ENCODE measurements at places on chromosomes 1 and 21.

GRCh38 chr1:221740993-221741702 lies 741 bp downstream of the DUSP10 start:
- DNase-seq, result no peak

GRCh38 chr1:164774413-164774812 lies 215.4 kb downstream of the PBX1 start:
- DNase-seq, result no peak

DNA sequence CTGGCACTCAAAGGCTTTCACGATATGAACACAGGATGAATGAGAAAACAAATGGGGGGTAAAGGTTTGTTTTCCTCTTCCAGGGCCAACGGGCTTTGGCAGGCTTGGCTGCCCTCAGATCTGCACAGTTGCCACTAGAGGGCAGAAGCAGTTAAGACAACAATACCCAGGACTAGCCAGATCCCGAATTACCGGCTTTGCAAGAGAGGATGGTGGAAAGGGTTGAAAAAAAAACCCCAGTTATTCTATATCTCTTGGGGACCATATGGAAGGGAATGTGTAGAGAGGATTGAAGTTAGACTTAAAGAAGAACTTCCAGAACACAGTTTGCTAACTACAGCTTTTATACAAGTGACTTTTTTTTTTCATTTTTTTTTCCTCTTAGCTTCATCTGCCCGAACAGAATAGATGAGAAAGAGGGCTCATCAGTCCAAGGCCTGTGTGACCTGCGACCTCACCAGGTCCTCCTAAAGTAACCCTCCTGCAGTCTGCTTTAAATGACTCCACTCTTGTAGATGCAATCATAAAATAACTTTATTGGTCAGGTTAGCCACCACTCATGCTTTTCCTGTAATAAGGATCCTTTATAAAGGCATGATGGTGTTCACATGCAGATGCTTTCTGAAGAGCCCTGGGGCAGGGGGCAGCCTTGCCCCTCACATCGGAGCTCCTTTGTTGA lies 10.7 kb downstream of the FMOD start:
- no peak for DNase-seq

- no peak for DNase-seq
Measured at GRCh38 chr1:1777583-1777899, 729 bp downstream of the NADK start.

DNA sequence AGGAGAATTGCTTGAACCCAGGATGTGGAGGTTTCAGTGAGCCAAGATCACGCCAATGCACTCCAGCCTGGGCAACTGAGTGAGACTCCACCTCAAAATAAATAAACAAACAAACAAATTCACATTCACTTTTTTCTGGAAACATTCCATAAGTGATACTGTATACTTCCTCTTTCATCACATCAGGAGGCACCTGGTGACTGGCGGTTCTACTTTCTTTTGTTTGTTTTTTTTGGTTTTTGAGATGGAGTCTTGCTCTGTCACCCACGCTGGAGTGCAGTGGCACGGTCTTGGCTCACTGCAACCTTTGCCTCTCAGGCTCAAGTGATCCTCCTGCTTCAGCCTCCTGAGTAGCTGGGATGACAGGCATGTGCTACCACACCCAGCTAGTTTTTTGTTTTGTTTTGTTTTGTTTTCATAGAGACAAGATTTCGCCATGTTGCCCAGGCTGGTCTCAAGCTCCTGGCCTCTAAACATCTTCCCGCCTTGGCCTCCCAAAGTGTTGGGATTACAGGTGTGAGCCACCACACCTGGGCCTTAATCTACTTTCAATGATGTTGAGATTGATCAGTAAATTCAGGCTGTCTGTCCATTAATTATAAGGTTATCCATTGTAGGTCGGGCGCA lies 10.7 kb downstream of the HAPLN2 start:
- DNase-seq, result no peak

- DNase-seq, result no peak
Measured at GRCh38 chr1:64848803-64849202, 103.9 kb downstream of the RAVER2 start.

- DNase-seq, result no peak
Measured at GRCh38 chr1:29643281-29643680, 407.0 kb downstream of the PTPRU start.

- DNase-seq, result no peak
Measured at GRCh38 chr1:208465786-208466590, 221.8 kb upstream of the PLXNA2 start.

DNA sequence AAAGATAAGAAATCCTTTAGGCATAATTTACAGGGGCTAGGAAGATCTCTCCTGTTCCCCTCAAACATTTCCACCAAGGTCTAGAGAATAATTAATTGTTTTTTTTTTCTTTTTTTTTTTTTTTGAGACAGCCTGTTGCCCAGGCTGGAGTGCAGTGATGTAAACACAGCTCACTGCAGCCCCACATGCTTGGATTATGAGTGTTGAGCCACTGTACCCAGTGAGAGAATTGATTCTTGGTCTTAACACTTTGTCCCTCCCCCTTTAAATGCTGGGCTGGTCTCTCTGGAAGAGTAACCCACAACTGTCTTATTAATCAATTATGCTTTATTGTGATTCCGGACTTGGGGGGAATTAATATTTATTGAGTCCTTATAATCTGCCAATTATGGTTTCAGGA lies 33.4 kb downstream of the ATF3 start:
- DNase-seq, result no peak

GRCh38 chr1:67735806-67736627 lies 51.0 kb downstream of the GADD45A start:
- peak; percentile 73 for DNase-seq

- DNase-seq, result no peak
Measured at GRCh38 chr1:115982400-115982799, 6.1 kb downstream of the SLC22A15 start.

GRCh38 chr1:110348771-110349170 lies 9.6 kb downstream of the RBM15 start:
- DNase-seq, result no peak

- no peak for DNase-seq
Measured at GRCh38 chr21:41048623-41049022, 119.3 kb upstream of the BACE2 start.

DNA sequence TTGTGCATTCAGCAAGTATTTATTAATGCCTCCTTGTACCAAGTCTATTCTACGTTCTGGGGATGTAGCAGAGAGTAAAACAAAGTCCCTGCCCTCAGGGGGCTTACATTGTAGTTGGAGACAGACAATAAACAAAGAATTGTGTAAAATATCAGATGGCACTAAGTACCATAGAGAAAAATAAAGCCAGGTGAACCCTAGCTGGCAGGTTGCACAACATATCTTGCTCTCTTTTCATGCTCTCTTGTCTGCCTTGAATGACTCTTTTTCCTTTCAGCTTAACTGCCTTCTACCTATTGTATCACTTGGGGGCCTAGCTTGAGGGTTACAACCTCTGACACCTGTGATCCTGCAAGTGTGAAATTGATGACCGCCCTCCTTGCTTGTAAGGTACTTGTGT lies 20.7 kb upstream of the FASLG start:
- no peak for DNase-seq

DNA sequence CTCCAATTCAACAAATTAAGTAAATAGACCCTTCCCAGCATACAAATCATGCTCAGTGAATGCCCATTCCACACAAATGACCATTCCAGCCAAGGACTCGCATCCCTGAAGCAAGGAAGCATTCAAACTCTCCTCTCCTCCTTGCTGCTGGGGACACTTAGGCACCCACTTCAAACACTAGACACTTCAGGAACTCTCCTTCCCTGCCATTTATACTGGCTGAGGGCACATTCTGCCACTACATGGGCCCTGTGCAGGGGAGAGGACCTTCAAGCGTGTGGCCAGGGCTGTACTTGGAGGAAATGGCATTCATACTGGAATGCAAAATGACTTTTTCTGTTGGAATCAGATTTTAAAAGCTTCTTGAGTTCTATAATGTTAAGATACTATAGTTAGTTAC lies 22.3 kb downstream of the GJA5 start:
- no peak for DNase-seq

DNA sequence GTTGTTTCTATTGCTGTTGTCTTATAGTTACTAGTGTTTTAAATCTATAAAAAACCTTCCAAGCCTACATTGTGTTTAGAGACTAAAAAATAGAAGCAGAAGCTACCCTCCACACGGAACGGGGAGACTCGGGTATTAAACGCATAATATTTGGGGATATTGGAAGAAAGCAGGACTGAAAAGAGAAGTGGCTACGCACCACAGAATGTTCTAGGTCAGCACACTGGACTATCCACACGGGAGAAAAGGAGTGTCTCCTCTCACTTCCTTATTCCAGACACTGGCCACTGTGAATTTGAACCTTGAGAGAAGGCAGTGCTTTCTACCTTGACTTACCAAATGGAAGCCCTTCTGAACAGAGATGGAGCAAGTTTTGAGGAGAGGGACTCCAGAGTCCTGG lies 1.0 kb upstream of the OR10J4 start:
- DNase-seq, result no peak

- peak; percentile 81 for DNase-seq
Measured at GRCh38 chr1:164602480-164603093, 43.6 kb downstream of the PBX1 start.

- DNase-seq, result no peak
Measured at GRCh38 chr1:58754683-58755467, 29.0 kb downstream of the JUN start.

GRCh38 chr1:59146651-59147358 lies 150.1 kb upstream of the FGGY start:
- DNase-seq, result no peak

DNA sequence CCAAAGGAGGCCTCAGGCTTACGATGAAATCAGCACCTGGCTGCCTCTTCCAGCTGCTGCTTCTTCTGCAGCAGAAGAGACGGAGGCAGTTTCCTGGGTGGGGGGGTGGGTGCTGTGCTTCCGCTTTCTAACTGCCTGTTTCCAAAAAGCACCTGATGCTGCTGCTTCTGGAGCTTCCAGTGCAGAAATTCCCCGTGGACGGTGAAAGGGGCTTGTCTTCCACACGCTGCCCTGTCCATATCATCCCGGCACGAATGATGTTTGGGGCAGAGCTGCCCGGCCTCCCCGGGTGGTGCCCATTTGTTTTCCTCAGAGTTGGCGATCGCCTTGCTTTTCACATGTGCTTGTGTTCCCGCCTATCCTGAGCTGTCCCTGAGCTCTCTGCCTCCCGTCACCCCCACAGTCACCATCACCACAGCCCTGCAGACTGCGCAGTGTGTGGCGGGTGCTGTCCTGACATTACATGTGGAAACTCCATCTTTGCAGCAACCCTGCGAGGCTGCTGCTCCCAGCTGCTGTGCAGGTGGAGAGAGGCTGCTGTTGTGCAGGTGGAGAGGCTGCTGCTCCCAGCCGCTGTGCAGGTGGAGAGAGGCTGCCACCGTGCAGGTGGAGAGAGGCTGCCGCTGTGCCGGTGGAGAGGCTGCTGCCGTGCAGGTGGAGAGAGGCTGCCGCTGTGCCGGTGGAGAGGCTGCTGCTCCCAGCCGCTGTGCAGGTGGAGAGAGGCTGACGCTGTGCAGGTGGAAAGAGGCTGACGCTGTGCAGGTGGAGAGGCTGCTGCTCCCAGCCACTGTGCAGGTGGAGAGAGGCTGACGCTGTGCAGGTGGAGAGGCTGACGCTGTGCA lies 1.8 kb downstream of the TTLL10 start:
- DNase-seq, result no peak

- DNase-seq, result no peak
Measured at GRCh38 chr1:246058466-246058865, 448.6 kb downstream of the SMYD3 start.

- DNase-seq, result no peak
Measured at GRCh38 chr1:21930080-21930571, 7.0 kb downstream of the HSPG2 start.
